ENCODE measurements at places on chromosomes 6 and 20.

- DNase-seq, result no peak
These were observed 125.7 kb upstream of the BTBD3 start for GRCh38 chr20:11791835-11792567.

DNA sequence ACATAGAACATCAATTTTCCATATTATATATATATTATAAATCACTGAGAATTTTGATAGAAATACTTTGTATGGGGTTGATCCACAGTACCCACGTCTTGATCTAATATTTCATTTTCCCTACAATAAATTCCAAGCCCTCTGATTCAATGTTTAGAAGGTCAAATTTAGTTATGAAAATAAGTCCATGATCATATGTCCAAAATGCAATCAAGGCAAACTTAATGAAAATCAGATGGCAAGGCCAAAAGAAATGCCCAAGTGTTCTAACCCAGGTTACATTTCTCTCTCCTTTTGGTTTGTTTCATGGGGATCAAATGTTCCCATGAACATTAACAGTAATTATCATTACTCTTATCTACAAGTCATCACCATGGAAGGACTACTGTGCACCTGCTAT lies 203.8 kb downstream of the KIF16B start:
- DNase-seq, result no peak

DNA sequence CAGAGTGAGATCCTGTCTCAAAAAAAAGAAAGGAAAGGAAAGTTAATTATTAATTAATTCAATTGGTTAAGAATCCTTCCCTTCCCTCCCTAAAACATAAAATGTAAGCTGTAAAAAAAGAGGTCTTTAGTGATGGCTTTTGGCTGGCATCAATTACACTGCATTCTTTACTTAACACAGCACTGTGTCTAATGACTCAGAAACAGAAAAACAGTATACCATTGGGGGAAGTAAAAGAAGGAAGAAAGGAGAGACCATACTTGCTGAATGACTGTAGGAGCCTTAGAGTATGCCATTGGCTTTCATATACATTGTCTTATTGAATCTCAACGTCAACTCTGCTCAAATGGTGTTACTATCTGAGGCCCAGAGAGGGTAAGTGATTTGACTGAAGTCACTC lies 18.3 kb upstream of the CITED2 start:
- no peak for DNase-seq

GRCh38 chr6:15322781-15323536 lies 77.1 kb downstream of the JARID2 start:
- DNase-seq, result no peak

- no peak for DNase-seq
These were observed 10.2 kb downstream of the RPRD1B start for GRCh38 chr20:38043512-38044300.
